ENCODE measurements at places on chromosomes 7 and 10.

GRCh38 chr10:118816471-118817168 is 61.9 kb upstream of the CACUL1 start:
- no peak for DNase-seq

- no peak for DNase-seq
Observed at GRCh38 chr10:44860811-44861736, 50.1 kb upstream of the TMEM72 start.

- DNase-seq = no peak
Observed at GRCh38 chr10:126315494-126316177, 72.6 kb downstream of the ADAM12 start.

- DNase-seq = no peak
Observed at GRCh38 chr7:16889305-16889704, 7.5 kb upstream of the AGR3 start.

DNA sequence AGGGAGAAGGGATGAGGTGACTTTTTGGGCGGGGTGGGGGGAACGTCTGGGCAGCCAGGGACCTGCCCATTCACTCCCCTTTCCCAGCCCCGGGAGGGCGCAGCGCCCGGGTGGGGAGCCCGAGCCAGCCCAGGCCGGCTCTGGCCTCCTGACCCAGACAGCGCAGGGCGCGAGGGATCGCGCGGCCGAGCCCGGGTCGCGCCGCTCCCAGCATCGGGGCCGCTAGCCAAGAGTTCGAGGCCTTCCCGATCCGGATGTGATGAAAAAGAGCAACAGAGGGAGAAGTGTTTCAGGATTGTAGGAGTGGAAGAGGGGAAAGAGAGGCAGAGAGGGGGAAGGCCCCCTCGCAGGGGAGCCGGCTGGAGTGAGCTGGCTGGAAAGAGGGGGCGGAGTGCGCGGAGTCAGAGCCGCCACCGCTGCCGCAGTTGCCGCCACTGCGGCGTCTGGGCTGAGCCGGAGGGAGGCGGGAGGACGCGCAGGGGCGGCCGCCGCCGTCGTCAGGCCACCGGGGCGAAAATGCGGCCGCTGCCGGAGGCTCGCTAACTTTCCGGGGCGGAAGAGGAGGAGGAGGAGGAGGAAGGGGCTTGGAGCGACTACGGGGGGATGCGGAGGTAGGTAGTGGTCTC is at the start of gene MDFIC:
MDFIC (plus strand) TSS at position 69 of the 626 bp plus-strand sequence. CDS start 940 bp downstream, outside the sequence.
- no peak for DNase-seq

GRCh38 chr10:102507521-102507920 is 3.7 kb downstream of the SUFU start:
- no peak for DNase-seq

GRCh38 chr7:70434821-70435220 is 697.1 kb upstream of the GALNT17 start:
- DNase-seq = no peak

DNA sequence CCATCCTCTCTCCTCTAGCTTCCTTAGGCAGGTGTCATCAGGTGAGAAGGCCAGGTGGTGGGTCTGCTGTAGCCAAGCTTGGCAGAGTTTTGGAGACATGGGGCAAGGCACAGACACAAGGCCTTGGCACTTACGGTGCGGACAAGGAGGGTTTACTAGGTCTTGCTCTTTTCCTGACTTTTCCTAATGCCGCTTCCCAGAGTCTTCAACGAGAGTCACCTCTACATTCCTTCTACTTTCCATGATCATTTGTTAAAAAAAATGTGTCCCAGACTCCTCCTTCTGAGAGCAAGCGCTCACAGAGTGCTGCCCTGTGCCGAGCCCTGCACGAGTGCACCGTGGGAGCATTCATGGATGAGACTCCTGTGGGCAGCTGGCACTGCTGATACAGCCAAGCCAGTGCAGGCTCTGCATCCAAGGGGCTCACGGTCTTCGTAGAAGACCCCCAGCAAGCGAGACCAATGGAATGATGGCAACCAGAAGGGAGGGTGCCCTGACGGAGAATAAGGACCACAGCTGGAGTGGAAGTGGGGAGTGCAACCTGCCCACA is 243.0 kb upstream of the MKI67 start:
- DNase-seq = no peak

GRCh38 chr7:42976371-42976770 is 44.2 kb downstream of the MRPL32 start:
- no peak for DNase-seq

GRCh38 chr7:7962851-7963250 is 5.7 kb upstream of the GLCCI1 start:
- DNase-seq = no peak

DNA sequence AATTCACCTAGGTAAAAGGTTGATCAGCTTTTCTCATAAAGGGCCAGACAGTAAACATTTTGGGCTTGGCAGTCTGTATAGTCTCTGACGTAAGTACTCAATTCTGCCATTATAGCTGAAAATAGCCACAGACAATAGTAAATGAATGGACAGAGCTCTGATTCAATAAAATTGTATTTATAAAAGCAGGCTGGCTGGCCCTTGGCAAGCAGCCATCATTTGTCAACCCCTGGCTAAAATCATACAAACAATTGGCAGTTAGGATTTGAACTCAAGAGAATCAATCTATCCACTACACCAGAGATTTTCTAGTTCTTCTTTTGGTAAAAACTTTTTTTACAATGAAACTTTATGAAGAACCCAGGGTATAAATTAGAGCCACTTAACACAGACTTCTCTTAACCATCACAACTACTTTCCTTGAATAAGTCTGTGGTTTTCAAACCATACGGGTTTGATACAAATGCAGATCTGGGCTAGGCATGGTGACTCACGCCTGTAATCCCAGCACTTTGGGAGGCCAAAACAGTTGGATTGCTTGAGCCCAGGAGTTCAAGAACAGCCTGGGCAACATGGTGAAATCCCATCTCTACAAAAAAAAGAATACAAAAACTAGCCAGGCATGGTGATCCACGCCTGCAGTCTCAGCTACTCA is 124.5 kb downstream of the SLC16A9 start:
- DNase-seq = no peak

GRCh38 chr7:124718032-124718766 is 47.4 kb downstream of the GPR37 start:
- no peak for DNase-seq

- no peak for DNase-seq
Observed at GRCh38 chr7:135259702-135260101, 26.1 kb downstream of the STRA8 start.

DNA sequence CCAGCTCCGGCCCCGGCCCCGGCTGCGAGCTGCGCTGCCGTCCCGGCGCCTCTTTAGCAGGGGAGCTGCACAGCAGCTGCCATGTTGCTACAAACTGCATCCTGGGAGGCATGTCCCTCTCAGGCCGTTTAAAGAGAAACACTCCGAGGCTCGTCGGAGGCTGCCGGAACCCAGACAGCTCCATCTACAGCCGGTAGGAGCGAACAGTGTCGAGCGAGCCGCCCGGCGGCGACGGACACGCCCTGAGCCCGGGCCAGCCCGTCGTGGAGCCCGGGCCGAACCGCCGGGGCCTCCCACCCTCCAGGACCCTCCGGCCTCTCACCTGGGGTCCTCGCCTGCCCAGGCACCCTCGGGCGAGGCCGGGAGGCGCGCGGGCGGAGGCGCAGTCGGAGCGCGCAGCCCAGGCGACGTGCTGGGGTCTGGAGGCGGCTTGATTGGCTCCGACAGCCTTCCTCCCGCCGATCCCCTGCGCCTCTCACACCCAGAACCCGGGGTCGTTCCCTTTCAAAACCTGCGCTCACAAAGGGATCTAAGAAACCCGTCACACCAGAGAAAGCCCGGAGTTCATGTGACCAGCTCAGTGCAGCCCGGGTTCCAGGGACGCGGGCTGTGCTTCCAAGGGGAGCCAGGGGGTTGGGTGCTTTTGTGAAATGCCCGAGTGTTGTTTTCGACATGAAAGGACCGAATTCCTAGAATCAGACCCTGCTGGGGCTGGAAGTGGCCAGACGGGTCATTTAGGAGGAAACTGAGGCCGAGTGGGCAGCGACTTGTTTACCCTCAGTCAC is at the start of gene ZNF777:
ZNF777 (minus strand) TSS at position 570 of the 785 bp plus-strand sequence. CDS start 5,040 bp downstream, outside the sequence.
- peak; percentile 80 for DNase-seq

- DNase-seq = no peak
Observed at GRCh38 chr7:55557666-55558188, 14.6 kb downstream of the VOPP1 start.

DNA sequence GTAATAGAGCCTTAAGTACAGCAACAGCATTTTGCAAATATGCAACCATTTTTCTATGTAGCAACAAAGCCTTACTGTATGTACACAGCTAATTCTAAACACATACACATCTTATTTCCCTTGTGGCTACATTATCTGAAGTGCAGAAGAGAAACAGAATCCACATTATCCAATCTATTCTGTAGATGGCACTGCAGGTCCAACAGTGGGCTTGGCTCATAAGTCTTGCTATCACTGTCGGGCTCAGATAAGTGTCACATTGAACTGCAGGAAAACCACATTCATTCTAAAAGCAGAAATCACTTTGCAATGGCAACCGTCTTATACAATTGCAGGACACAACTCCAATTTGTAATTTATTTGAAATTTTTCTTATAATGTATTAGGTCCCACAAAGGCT is 109.8 kb upstream of the NOBOX start:
- peak; percentile 82 for DNase-seq

DNA sequence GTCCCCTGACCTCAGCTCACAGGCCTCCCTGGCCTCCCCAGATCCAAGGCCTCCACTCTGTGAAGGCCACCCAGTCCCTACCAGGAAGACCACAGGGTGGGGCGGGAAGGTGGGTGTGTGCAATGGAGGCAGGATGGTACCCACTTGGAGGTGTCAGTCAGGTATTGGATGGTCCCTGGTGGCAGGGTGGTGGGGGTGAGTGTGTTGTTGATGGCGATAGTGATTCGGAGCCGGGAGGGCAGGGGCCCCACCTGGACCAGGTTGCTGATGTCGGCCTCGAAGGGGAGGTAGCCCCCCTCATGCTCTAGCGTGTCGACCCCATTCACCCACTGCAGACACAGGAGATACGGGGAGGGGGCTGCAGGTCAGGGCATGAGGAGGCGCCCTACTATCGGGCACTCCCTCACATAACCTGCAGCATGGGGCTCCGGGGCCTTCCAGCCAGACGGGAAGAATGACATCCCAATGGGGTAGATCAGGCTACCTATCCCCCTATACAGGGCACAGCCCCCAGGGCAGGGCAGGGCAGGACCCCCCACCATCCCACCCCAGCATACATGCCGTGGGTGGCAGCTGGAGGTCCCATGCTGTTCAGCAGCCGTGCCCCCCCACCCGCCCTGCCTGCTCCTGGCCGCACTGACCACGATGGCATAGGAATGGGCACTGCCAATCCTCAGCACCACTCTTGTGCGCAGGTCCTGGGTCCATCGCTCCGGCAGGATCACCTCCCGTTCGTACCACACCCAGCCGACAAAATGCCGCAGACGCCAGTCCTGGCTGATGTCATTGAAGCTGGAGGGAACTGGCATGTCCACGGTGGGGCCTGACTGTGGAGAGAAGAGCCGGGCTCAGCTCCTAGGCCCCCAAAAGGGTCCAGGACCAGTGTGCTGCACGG is 2.2 kb downstream of the GUSB start:
- DNase-seq = no peak

- DNase-seq = no peak
Observed at GRCh38 chr7:123746931-123747488, 1.8 kb downstream of the WASL start.

DNA sequence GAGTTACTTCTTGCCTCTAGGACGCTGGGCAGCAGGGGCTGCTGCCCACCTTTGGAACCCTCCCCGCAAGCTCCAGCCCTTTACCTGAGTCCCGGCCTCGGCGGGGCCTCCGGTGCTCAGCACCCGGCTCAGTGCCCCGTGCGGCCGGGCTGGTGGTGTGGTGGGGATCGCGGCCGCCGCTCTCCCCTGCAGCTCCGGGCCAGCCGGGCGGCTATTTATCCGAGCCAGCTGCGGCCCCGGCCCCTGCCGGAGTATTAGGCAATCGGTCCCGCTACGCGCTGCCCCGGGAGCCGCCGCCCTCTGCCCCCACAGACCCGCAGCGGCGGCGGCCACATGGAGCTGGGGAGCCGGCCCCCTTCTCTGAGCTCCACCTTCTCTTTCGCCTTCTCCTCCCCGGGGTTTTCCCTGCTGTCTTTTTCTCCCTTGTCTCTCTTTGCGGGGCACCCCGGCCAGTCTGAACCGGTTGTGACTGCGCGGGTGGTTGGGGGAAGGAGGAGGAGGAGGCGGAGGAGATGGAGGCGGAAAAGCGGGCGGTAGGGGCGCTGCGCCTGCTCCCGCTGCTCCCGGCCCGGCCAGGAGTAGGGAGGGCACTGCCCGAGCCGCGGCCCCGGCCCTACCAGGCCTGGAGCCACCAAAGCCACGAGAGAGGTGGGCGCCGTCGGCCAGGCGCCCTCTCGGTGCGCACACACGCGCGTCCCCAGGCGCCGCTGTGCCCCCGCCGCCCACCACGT is at the start of gene SLC16A9:
SLC16A9 (minus strand) TSS at position 456 of the 731 bp plus-strand sequence. CDS start 25,559 bp downstream, outside the sequence.
- peak; percentile 61 for DNase-seq

- no peak for DNase-seq
Observed at GRCh38 chr10:14671386-14671831, 103.3 kb downstream of the FAM107B start.

DNA sequence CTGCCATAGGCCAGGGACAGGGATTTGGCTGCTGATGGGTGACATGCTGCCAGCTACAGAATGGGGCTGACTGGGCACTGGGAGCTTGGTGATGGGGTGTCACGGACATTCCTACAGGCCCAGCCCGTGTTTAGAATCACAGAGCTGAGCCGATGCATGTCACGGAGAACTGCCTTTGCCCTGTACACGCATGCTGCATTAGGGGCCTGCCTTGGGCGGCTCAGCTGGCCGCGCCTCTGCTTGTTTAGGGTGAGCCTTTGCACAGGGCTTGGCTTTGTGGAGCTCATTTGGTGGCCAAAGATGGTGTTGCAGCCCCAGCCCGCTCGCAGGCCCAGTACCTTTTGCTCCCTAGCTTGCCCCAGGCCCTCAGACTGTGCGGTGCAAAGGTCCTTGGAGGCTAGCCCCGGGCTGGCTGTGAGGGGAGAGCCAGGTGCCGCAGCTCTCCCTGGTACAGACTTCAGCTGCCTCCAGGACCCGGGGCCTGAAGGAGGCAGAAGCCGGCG is 108.4 kb upstream of the BTBD16 start:
- no peak for DNase-seq

DNA sequence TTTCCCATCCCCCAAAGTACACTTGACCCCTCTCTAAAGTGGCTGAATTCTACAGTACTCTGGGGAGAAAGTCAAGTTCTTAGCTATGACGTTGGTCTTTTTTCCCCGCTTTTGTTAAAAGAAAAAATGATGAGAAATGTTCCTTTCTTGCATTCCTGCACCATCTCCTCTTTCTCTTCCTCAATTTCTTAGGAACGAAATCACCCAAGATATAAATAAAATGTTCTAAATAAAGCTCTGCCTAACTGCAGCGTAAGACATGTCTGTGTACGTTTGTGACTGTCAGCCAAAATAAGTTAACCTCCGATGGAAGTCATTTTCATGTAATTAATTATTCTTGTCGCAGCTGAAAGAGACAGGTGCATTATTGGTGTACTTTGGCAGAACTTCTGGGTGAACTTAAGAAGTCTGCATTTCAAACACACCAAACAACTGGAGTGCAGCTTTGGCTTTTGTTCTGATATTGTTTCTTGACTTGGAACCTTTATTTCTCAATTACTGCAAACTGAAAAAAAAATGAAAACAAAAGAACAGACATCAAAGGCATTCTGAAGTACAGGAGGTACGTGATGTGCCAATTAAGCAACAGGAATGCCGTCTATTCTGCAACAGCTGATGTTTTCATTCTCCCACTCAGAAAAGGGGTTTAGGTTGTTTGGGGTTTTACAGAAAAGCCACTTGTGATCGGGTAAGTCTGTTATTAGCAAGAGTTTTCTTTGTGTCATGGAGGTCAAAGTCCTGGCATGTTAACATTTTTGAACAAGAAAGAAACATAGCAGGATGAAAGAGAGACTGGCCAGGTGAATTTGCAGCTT is 82.4 kb upstream of the SDK1 start:
- DNase-seq = no peak

GRCh38 chr7:17071866-17072265 is 190.1 kb upstream of the AGR3 start:
- DNase-seq = no peak

GRCh38 chr10:3857318-3857717 is 72.3 kb upstream of the KLF6 start:
- no peak for DNase-seq

Measured in Kasumi-1 (cell line).